NCI-H187 (cell line): ENCODE measurements at places on chromosomes 4 and X.
A peak's percentile ranks its signal among the peaks of the same experiment; 100 is the strongest.

DNA sequence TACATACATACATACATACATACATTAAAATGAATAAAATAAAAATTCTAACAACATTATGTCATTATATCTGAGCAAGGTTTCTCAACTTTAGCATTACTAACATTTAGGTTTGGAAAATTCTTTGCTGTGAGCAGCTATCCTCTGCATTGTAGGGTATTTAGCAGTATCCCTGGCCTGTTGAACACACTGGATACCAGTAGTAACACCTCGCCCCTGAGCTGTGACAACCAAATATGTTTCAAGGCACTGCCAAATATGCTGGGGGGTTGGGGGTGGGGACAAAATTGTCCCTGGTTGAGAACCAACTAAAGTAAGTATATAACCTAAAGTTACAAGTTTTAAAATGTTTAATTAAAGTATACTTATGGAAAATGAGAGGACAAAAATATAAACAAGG, 860.9 kb upstream of the FTHL17 start:
- DNase-seq: no peak

DNA sequence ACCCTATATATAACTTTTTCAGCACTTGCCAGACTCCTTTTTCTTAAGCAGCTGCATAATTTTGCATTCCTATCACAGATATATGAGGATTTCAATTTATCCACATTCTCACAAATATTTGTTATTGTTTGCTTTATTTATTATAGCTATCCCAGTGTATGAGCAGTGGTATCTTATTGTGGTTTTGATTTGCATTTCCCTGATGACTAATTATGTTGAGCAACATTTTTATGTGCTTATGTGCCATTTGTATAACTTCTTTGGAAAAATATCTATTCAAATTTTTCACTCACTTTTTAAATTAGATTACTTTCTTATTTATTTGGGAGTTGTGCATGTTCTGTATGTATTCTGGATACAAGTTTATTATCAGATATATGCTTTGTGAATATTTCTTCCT, 361.9 kb downstream of the KCTD8 start:
- no peak for DNase-seq

DNA sequence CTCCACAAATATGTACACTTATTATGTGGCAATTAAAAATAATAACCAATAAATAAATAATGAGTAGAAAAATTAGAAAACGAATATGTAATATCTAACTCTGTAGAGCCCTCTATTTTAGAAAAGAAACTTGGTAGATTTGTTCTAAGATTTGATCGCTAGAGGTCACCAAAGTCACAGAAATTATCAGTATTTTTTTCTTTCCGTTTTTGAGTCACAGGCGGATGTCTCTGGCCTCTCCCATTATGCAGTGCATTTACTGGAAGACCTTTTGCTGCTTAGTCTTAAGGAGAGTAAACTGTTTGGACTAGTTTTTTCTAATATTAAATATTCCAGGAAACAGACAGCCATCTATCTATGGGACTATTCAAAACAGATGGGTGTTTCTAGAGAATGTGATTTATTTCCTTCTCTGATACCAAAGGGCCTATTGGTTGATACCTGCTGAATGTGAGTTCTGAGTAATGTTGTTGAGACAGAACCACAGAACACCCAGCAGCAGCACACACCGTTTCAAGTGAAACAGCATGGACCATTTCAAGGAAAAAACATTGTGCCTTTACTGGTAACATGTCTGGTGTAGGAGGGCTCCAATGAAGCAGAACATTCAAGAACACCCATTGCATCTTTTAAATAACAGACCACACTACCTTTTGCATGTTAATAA, 34.0 kb upstream of the GYPA start:
- peak; percentile 0 for DNase-seq

DNA sequence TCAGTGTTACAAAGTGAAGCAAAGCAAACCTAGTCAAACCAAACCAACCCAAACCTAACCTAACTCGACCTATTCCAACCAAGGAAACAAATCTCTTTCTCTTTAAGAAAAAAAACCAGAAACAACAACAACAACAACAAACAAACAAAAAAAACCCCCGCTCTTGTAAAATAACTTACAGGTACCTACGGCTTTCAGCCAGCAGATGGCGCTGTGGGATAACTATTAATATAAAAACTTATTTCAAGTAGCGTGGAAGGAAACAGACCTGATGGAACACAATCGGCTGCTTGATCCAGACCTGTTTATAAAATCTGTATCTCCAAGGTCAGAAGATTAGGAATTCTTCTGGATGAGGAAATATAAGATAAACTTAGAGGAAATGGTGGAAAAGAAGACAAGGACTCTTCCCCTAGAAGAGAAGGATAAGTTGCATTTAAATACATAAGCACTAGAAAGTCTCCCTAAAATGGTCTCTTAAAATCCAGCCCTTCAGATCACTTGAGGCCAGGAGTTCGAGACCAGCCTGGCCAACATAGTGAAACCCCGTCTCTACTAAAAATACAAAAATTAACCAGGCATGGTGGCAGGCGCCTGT, 34.4 kb upstream of the CDKL5 start:
- DNase-seq: no peak

DNA sequence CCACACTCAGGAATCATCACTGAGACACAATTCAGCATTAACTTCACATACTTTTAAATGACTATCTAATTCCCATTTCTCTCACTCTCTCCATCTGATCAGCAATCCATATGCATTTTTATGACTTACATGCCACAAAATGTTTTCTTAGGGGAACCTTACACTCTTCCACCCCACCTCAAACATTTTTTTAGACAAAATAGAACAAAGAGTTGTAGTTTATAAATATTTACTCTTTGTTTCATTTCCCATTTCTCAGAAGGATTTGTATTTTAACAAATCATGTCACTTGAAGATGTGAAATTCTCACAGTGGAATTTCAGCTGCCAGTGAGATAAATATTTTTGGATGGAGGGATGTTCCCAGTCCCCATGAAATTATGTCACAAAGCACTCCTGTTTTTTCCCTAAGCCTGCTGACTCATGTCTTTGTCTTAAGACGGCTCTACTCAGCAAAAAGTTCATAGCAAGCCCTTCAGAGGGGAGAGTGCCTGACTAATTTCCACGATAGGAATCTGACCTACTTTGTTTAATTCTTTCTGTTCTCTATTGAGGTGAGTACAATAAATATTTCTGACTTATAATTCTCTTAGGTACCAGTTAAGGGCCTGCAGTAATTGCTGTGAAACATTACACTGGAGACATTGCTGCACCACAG, 257.7 kb downstream of the THOC2 start:
- no peak for DNase-seq

DNA sequence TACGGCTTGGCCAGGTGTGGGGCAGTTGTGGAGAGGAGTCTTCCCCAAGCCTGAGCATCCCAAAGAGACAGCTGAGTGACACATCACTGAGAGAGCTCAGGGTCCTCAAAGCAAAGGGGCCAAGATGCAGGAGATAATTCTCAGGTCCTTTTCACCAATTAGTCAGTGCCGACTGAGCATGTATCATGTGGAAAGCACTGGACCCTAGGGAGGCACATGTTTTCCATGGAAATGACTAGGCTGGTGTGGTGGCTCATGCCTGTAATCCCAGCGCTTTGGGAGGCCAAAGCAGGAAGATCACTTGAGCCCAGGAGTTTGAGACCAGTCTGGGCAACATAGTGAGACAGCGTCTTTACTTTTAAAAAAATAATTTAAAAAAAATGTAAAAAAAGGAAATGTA, 67.3 kb upstream of the PRPS1 start:
- DNase-seq: no peak

GRCh38 chr4:122821092-122821491, 5.5 kb upstream of the FGF2 start:
- DNase-seq: no peak

DNA sequence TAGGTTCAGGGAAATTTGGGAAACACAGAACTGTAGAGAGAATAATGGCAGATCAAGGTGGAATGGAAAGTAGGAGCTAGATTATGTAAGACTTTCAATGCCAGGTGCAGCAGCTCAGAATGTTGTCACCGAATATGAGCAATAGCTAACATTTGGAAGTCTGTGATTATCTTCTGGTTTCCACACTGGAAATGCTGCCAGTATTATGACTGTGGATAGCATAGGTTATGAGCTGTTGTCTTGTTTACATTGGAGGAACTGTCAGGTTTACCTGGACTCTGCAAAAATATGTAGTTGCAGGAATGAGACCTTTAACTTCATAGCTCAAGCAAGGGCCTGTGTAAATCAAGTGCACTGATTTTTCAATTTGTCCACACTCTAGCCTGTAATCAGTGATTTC, 26.0 kb upstream of the TAF9B start:
- DNase-seq: no peak

DNA sequence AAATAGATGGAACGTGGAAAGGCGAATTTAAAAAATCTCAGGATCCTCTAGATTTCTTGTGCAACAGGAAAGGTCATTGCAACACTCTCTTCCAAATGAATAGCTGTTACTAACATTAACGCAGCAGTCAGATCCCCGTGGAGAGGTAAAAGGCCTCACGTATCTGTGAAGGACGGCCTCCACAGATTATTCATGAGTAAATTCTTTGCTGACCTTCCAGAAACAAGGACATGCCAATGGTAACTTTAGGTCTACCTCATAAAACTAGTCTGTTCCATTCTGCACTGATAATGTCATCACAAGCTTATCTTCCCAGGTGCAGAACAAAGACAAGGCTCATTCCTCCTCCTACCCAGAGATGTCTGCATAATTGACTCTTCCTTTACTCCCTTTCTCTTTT, 16.1 kb upstream of the REPS2 start:
- DNase-seq: no peak

- no peak for DNase-seq
These were observed 81.7 kb downstream of the RTL5 start for GRCh38 chrX:72050011-72050410.

- DNase-seq: no peak
These were observed 294.7 kb upstream of the CT83 start for GRCh38 chrX:116757491-116757890.

GRCh38 chrX:119989905-119990555, 46.5 kb upstream of the NKAP start:
- DNase-seq: no peak

DNA sequence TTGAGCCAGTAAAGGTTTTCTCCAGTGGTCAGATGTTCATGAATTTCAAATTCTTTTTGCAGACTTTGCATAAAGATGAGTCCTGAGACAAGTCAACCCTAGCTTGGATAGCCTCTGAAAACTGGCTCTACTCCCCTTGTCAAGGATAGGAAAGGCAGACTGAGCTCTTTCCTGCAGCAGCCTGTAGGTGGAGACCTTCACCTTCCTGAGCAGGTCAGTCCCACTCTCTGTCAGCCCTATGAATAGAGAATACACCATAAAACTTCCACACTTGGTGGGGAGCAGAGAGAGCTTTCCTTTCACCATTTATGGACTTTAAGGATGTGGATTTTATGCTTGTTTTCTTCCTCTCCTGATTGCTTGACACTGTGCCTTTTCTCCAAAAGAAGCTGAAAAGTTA, 41.9 kb downstream of the PCDH19 start:
- DNase-seq: no peak

DNA sequence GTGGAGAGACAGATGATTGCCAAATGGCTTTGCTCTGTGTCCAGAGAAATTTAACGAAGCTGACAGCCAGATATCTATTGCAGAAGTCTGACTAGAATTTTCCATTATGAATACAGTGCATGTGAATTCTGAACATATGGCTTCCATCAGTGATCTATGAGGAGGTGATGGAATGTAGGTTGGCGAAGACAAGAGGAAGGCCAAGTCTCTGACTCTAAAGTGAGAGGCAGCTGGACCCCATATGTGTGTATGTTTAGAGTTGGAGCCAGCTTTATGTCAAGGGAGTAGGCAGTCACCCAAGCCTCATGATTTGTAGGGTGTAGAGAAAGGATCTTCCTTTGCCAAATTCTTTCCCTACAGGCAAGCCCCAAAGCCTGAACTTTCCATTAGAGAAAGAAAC, 76.2 kb upstream of the TEX13D start:
- DNase-seq: no peak

DNA sequence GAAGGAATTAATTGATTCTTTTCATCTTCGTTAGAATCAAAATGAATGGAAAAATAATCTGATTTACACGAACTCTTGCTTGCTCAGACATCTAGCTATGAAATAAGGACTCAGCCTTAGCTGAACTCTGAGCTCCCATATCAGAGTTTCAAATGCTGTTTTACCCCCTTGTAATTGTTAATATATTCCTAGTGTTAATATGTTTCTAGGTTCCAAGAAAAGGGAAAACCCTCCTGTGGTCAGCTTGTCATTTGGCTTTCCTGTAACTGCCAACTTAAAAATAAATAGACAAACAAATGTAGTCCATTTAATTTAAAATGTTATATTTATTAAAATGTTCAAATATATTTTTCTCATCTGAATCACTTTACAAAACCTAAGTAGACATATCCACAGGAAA, 432.1 kb downstream of the ARHGAP24 start:
- DNase-seq: no peak
